Motor neuron (in vitro differentiated cells): ENCODE measurements at places on chromosomes 3 and 15. TPM values are rescaled to one million over a fixed set of nuclear protein-coding genes. Genes with fewer than 3 reads are reported as not detected.

DNA sequence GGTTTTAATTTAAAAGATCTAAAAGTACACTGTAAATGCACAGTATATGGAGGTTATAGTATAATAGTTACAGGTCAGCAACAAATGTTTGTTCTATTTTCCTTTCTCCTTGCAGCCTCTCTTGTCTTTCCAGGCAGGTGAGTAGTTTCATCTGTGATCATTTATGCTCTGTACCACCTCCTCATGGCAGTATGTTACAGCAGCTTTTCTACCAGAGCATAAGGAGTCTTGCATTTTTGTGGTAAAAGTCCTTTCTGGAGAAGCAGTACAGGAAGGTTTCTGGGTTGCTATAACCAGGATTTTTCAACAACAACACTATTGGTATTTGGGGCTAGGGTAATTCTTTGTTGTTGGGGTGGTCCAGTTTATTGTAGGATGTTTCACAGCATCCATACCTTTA, 59.5 kb downstream of the ZNF609 start:
- no peak for ATAC-seq

DNA sequence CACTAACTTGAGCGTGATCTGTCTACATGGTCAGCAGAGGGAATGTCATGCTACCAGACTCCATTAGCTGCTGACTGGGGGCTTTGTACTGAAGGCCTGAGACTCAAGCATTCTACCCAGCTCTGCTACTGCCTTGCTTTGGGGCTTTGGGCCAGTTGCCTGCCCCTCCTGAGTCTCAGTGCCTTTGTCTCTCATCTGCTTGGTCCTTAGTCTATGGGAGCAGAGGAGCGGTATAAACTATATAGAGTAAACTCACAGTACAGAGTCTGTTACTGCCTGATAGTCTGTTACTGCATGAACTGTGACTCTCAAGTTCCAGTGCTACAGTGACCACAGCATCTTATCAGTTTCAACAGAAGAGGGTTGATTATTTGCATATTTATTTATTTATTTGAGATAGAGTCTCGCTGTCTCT, 38.5 kb upstream of the C15orf39 start:
- no peak for ATAC-seq

- peak; percentile 94 for ATAC-seq
Measured at GRCh38 chr3:193788189-193788991, 195.4 kb downstream of the OPA1 start.

DNA sequence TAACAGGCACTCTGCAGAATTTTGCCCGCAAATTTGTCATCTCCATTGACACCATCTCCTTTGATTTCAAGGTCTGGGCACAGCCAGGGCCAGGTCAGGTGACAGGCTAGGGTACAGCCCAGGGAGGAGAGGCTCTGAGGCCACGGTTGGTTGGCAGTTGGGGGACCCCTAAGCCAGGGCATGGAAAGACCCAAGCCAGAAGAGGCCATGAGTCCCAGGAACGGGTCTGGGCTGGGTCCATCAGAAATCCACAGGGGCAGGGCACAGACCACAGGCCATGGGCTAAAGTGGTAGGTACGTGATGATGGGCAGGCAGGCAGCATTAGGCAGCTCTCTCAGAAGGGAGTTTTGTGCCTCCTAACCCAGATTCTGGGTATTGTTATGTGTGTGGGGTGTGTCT, 45.8 kb downstream of the SEMA3G start:
- ATAC-seq, result no peak

- ATAC-seq, result no peak
Measured at GRCh38 chr15:92184142-92184541, 209.5 kb upstream of the ST8SIA2 start.

ACSBG1 gene
- total RNA-seq, result 0.79 and 1.6 TPM in 2 replicates

TRMT10C gene
- 23.2 and 25.4 TPM in 2 replicates for total RNA-seq
